ENCODE measurements at places on chromosomes 16 and 17.

GRCh38 chr16:65667011-65667578 lies 545.2 kb upstream of the CDH11 start:
- no peak for DNase-seq

GRCh38 chr17:63075969-63076368 lies 109.9 kb downstream of the TANC2 start:
- no peak for DNase-seq

DNA sequence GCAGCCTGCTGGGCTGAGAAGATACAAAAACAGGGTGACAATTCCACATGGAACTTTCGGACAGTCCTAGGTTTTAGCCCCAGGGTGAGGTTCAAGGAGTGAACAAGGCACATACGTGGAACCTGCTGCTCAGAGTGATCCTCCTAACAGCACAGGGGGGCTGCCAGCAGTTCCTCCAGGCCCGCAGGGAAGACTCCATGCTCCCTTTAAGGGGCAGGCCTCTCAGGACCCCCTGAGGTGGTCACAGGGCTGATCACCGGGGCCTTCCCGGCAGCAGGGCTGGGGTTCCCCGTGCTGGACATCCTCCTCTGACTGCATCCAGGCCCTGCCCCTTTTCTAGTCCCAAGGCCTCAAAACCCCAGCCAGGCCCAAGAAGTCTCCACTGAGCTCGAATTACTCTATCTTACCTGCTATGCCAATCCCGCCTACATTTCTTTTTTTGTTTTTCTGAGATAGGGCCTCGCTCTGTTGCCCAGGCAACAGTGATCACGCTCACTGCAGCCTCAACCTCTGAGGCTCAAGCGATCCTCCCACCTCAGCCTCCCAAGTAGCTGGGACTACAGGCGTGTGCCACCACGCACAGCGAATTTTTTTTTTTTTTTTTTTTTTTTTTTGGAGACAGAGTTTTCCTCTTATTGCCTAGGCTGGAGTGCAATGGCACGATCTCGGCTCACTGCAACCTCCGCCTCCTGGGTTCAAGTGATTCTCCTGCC lies 10.4 kb downstream of the CANT1 start:
- DNase-seq: no peak

- no peak for DNase-seq
Measured at GRCh38 chr17:1709403-1709951, 700 bp downstream of the TLCD2 start.

DNA sequence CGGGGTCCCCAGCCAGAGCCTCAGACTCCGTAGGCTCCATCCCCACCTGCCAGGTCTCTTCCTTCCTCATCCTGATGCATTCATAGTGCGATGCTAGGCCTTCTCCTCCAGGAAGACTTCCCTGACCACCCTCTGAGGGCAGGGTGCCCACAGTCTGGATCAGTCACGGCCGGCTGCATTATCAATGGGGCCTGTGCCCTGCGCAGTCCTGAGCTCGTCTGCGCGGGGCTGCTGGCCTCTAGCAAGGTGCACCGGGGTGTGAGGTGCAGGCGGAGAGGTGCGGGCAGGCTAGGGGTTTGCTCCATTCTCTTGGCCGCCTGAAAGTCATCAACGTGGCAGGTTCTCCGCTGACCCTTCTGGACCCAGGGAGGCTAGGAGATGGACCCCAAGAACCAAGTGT lies 56.9 kb upstream of the ACSF3 start:
- no peak for DNase-seq

DNA sequence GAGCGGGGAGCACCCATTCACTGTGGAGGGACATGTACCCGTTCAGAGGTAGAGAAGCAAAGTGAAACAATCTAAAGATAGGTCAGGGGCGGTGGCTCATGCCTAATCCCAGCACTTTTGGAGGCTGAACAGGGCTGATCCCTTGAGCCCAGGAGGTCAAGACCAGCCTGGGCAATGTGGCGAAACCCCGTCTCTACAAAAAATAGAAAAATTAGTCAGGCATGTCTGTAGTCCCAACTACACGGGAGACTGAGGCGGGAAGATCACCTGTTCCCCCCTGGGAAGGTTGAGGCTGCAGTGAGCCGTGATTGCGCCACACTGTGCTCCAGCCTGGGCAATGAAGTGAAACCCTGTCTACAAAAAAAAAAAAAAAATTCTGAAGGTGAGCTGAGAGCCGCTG lies 21.7 kb downstream of the MYL4 start:
- no peak for DNase-seq

DNA sequence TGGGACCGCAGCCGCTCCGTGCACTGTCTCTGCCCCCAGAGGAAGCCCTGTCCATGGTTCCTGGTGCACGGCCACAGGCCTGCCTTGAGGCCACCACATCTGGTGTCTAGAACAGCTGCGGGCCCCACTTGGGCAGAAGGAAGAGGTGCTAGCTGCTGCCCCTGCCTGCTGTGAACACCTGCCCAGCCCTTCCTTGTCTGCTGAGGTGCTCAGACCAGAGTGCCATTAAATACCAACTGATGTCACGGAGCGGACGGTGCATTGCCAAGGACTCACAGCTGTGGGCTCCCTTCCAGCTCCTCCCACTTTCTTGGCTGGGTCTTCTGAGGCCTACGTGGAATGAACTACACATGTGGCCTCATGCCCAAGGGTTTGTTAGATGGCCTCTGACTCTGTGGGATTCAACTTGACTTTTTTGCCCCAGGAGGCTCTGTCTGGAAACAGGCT lies 146.1 kb downstream of the RAB11FIP4 start:
- DNase-seq: no peak

- DNase-seq: peak; percentile 72
Measured at GRCh38 chr16:89383095-89384003, 107.0 kb downstream of the ANKRD11 start.

GRCh38 chr17:29113334-29113733 lies 66.9 kb downstream of the MYO18A start:
- no peak for DNase-seq

All from head of caudate nucleus (tissue), 42 donors.